Central memory CD4-positive, alpha-beta T cell (primary cell): ENCODE measurements at places on chromosomes 1 and 21.

DNA sequence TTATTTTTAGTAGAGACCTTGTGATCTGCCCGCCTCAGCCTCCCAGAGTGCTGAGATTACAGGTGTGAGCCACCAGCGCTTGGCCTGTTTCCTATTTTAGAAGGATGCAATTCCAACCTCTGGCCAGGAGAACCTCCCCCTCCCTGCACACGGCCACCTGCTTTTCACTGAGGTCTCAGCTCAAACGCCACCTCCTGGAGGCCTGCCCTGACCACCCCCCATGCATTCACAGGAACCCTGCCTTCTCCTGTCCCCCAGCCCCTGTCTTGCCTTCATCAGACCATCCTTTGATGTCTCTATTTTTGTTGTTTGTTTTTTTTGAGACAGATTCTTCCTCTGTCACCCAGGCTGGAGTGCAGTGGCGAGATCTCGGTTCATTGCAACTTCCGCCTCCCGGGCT lies 2.3 kb downstream of the SRM start:
- DNase-seq: no peak

DNA sequence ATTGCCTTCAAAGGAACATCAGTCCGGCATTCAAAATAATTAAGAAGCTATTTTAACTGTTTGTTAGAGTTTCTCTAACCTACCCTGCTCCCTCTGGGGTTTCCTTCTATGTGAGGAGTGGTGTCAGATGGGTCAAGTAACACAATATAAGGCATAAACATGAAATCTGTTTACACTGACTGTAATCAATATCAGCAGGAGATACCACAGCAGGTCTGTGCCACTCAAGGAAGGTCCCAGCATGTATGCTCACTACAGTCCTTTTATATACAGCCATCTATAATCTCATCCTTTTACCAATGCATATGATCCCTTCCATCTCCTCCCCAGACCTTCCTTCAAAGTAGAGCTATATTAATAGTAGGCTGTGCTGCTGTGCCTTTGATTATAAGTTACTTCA lies 25.4 kb downstream of the EEIG2 start:
- no peak for DNase-seq

GRCh38 chr1:228145463-228146416 lies 4.0 kb upstream of the GJC2 start:
- DNase-seq: no peak

DNA sequence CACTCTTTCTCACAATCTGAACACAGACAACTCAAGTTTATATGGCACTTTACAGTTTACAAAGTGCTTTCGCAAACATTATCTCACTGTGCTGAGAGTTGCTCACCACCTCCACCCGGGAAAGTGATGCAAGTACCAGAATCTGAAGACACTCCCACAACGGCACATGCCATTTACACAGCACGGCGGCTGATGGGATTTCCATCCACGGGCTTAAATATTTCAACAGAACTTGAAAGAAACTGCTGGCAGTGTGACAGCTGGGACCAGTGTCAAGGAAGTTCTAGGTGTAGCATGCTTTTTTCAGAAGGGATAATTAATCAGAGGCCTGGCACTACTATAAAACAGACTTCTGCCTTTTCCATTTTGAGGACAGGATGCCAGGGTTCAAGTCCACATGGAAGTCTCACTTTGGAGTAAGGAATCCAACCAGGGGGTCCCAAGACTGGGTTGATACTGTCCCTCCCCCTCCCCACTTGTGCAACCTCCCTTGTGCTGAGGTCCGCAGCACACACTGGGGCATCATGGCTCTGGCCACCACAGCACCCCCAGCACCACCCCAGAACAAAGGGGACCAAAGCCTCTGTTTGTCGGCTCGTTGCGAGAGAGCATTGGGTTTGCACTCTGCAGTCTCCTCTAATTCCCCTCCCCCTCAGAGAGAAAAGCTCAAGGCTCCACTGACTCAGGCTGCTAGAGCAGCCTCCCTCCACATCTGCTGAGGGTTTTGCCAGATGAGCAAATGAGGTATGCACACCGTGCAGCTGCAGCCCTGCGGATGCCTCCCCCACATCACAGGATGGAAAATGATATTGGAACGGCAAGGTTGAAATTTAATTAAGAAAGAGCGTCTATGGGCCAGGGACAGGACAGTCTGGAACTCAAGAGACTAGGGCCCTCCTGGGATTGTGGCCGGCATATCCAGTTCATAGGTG lies 154.9 kb downstream of the TGFBR3 start:
- peak; percentile 8 for DNase-seq

DNA sequence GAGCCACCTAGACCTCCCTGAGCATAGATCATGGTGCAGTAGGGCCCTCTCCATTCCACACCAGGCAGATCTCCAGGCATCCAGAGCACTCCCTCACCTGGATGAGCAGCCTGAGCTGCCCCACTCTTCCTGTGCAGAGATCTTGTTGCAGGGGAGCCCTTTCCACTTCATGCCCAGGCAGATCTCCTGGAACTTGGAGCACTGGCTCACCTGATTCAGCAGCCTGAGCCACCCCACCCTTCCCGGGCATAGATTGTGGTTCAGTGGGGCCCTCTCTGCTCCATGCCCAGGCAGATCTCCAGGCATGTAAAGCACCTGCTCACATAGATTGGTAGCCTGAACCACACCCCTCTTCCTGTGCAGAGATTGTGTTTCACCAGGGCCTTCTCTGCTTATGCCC lies 78.0 kb downstream of the SEC16B start:
- DNase-seq: no peak

GRCh38 chr1:157624471-157624870 lies 26.6 kb upstream of the FCRL4 start:
- no peak for DNase-seq

GRCh38 chr1:243548516-243548915 lies 292.7 kb downstream of the SDCCAG8 start:
- no peak for DNase-seq

- no peak for DNase-seq
Observed at GRCh38 chr1:229349463-229350385, 6.9 kb upstream of the CCSAP start.

DNA sequence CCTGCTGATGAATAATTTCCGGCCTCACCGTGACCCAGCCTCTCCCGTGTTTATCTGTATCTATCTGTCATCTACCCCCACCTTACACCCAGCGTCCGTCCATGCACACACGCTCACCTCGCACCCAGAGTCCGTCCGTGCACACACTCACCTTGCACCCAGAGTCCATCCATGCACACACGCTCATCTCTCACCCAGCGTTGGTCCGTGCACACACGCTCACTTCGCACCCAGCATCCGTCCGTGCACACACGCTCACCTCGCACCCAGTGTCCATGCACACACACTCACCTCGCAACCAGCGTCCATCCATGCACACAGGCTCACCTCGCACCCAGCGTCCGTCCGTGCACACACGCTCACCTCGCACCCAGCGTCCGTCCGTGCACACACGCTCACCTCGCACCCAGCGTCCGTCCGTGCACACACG lies 25.0 kb upstream of the COL18A1 start:
- DNase-seq: no peak

GRCh38 chr1:18883079-18883478 lies 19.3 kb downstream of the ALDH4A1 start:
- DNase-seq: no peak

DNA sequence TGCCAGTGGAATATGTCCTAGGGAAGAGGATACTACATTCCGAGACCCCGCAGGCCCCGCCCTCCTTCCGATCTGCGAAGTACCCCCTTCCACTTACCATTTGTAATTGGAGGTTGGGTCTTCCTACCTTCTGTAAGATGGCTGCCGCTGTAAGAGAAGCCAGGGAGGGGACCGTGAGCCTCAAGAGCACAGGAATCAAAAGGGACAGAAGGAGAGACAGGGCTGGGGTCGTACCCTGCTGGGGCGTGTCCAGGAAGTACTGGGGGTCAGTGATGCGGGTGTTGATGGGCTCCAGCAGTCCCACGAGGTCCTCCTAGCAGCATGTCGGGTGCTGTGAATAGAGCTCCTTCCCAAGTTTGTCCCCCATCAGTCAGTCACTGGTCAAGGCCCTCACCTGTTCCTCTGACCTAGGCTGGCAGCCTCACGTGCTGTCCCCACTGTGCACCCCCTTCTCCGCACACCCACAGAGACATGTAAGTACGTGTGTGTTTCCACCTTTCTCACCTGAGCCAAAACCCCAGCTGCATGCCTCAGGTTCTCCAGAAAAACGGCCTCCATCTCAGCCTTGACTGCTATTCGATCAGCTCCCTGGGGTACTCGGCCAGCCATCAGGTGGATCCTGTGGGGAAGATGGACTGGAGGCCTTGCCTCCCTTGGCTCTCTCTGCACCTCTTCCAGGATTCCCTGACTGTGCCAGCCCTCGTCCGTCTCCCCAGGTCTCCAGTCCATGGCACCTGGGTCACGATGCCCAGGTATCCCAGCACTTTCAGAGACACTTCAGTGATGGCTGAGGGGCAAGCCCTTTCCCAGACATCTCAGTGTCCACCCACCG lies 1.8 kb downstream of the HYI start:
- no peak for DNase-seq

DNA sequence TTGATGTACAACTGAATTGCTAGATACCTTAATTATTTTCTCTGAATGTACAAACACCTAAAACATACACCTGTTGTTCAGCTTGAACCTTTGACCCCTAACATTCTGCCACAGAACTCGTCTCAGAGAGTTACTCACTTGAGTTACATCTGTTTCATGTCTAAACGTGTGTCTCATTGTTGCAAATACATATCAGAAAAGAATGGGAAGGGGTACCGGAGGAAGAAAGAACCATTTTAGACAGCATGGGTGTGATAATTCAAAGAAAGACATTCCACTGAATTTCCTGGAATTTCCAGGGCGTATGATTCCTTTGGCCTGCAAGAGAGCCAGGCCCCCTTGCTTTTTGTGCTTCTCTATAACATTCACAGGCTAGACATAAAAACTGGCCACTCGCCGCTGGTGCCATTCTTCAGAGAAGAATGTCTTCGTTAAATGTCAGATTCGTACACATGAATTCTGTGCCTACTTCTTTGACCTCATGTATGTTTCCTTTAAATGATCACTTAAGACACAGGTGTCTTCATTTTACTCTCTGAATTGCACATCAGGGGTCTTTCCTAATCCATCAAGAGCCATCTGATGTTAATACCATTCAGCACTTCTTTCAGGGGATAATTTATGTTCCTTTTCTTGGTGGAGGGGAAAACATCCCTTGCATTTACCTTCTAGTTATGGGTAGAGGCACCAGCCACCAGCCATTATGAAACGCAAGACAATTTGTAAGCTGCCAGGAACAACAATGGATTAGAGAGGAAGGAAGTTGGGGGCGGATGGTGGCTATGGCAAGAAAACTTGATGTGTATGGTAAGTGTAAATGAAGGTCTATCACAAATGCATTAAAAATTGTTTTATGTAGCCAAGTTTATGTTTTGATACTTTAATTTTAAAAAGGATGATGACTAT lies 12.7 kb downstream of the ATF3 start:
- no peak for DNase-seq

GRCh38 chr1:112255080-112255479 lies 140.9 kb upstream of the CTTNBP2NL start:
- no peak for DNase-seq

- DNase-seq: no peak
Observed at GRCh38 chr1:52623812-52624211, 9.2 kb upstream of the SHISAL2A start.
